ENCODE measurements at places on chromosomes 11 and 22. TPM values are rescaled to one million over a fixed set of nuclear protein-coding genes. Genes with fewer than 3 reads are reported as not detected.

PGA4 gene
- total RNA-seq, result not detected

PAFAH1B2 gene
- total RNA-seq, result 138 TPM

FAM180B gene
- not detected for total RNA-seq

PAK1 gene
- 21.4 TPM for total RNA-seq

OR52A1 gene
- not detected for total RNA-seq

KCNC1 gene
- not detected for total RNA-seq

MPZL2 gene
- total RNA-seq, result 0.56 TPM

OR52I1 gene
- not detected for total RNA-seq

MS4A4A gene
- total RNA-seq, result not detected

SMC1B gene
- total RNA-seq, result not detected

OR5P2 gene
- not detected for total RNA-seq

CSNK2A3 gene
- total RNA-seq, result 1.7 TPM

HTR3B gene
- total RNA-seq, result not detected

UCP3 gene
- total RNA-seq, result 0.65 TPM

SLC17A6 gene
- not detected for total RNA-seq

RAB36 gene
- 3.8 TPM for total RNA-seq

PLA2G6 gene
- 19.7 TPM for total RNA-seq

EMID1 gene
- not detected for total RNA-seq

MB gene
- not detected for total RNA-seq

CNTF gene
- 1.8 TPM for total RNA-seq

OR8G5 gene
- not detected for total RNA-seq

ELMOD1 gene
- 1.1 TPM for total RNA-seq

KRTAP5-8 gene
- total RNA-seq, result not detected

MMP12 gene
- total RNA-seq, result 0.17 TPM

CARNS1 gene
- 0.59 TPM for total RNA-seq

WT1 gene
- not detected for total RNA-seq

TLCD5 gene
- 8.6 TPM for total RNA-seq

CNGA4 gene
- 0.17 TPM for total RNA-seq

SCGB2A2 gene
- total RNA-seq, result not detected

OR5T2 gene
- not detected for total RNA-seq

MYBPC3 gene
- total RNA-seq, result not detected

TIGD3 gene
- total RNA-seq, result 0.07 TPM

KLHL35 gene
- total RNA-seq, result 4.6 TPM

ADAMTS8 gene
- total RNA-seq, result 0.07 TPM

PTGDR2 gene
- 0.07 TPM for total RNA-seq

FGF19 gene
- total RNA-seq, result not detected

TMEM223 gene
- total RNA-seq, result 13.3 TPM

HBG2 gene
- total RNA-seq, result not detected

CLDN5 gene
- total RNA-seq, result 0.86 TPM

MUC15 gene
- not detected for total RNA-seq

PRR5L gene
- 32.3 TPM for total RNA-seq

ACRV1 gene
- not detected for total RNA-seq

CRY2 gene
- 17.8 TPM for total RNA-seq

CRYBA4 gene
- not detected for total RNA-seq

Data from smooth muscle cell of the pulmonary artery (primary cell).